Osteoblast (primary cell): ENCODE measurements at places on chromosomes 16 and 17. TPM values are rescaled to one million over a fixed set of nuclear protein-coding genes. Genes with fewer than 3 reads are reported as not detected.

Gene GJD3
- 1.8 and 2.7 TPM in 2 replicates for total RNA-seq

Gene CEP295NL
- total RNA-seq = 2.5 and 5.3 TPM in 2 replicates

Gene OMG
- total RNA-seq = 0.72 and 0.88 TPM in 2 replicates

Gene CKLF
- total RNA-seq = 46.0 and 48.9 TPM in 2 replicates

Gene MT1M
- total RNA-seq = 8.5 and 8.7 TPM in 2 replicates

Gene BMERB1
- 57.2 and 77.2 TPM in 2 replicates for total RNA-seq

Gene CRLF3
- 11.6 and 11.8 TPM in 2 replicates for total RNA-seq

Gene MMP28
- 1.2 and 1.8 TPM in 2 replicates for total RNA-seq

Gene PRSS33
- not detected in 2 replicates for total RNA-seq

Gene SLC12A3
- not detected in 2 replicates for total RNA-seq

Gene KAT2A
- 8.3 and 9.0 TPM in 2 replicates for total RNA-seq

Gene XAF1
- 36.2 and 48.5 TPM in 2 replicates for total RNA-seq

Gene NUPR1
- total RNA-seq = 27.9 and 31.5 TPM in 2 replicates

Gene TCAP
- total RNA-seq = 0.29 and 0.36 TPM in 2 replicates

Gene TP53TG3F
- total RNA-seq = not detected in 2 replicates

Gene OR3A3
- total RNA-seq = not detected in 2 replicates

Gene ETV4
- total RNA-seq = 0.72 and 1.2 TPM in 2 replicates

Gene RARA
- 31.1 and 32.4 TPM in 2 replicates for total RNA-seq

Gene HAP1
- total RNA-seq = under 0.01 TPM in 1 of 2 replicates, not detected in the other

Gene CCL16
- not detected in 2 replicates for total RNA-seq

Gene KRTAP9-8
- not detected in 2 replicates for total RNA-seq

Gene NETO2
- total RNA-seq = 3.5 and 5.8 TPM in 2 replicates

Gene NPIPA8
- total RNA-seq = not detected in 2 replicates

Gene BTBD17
- total RNA-seq = not detected in 2 replicates

Gene PLXDC1
- total RNA-seq = 2.9 and 3.8 TPM in 2 replicates

Gene KRTAP2-1
- not detected in 2 replicates for total RNA-seq

Gene NPTX1
- under 0.01 and 0.29 TPM in 2 replicates for total RNA-seq

Gene TEFM
- total RNA-seq = 10.9 and 13.6 TPM in 2 replicates

Gene FAM171A2
- total RNA-seq = 3.5 and 4.3 TPM in 2 replicates

Gene EVPL
- total RNA-seq = not detected in 2 replicates

Gene SMIM36
- not detected in 2 replicates for total RNA-seq

Gene SLFN12
- 19.9 and 25.6 TPM in 2 replicates for total RNA-seq

Gene IKZF3
- not detected in 2 replicates for total RNA-seq

Gene PYDC1
- not detected in 2 replicates for total RNA-seq

Gene SERPINF2
- under 0.01 TPM in 1 of 2 replicates, not detected in the other for total RNA-seq

Gene SLFN12L
- total RNA-seq = 0.36 and 0.88 TPM in 2 replicates

Gene OR2C1
- 0.29 TPM in 1 of 2 replicates, not detected in the other for total RNA-seq

Gene TMEM186
- total RNA-seq = 3.5 and 4.0 TPM in 2 replicates

Gene KRT23
- total RNA-seq = 0.36 and 0.59 TPM in 2 replicates

Gene WNT9B
- total RNA-seq = 0.36 TPM in 1 of 2 replicates, not detected in the other

Gene WSCD1
- total RNA-seq = not detected in 2 replicates

Gene DNAH9
- total RNA-seq = not detected in 2 replicates

Gene ADAM11
- total RNA-seq = 0.36 and 0.59 TPM in 2 replicates

Gene TMEM92
- under 0.01 and 0.36 TPM in 2 replicates for total RNA-seq

Gene TLCD3B
- total RNA-seq = 0.36 TPM in 1 of 2 replicates, not detected in the other
